HAP-1 (cell line): ENCODE measurements at places on chromosomes 2 and 18.

DNA sequence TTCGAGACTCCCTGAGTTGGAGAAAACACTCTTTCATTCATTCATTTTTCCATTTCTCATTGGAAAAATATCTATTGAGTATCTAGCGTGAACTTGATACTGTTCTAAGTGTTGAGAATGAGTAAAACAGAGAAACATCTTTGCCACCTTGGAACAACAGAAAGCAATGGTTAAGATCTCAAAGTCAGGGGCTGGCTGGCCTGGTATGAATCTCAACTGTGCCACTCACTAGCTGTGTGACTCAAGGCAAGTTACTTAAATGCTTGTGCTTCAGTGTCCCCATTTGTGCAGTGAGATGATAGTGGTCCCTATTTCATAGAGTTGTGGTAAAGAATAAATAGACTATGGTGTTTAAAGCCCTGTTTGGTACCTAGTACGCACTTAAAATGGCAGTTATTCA lies 415.2 kb downstream of the NBAS start:
- DNase-seq = no peak

DNA sequence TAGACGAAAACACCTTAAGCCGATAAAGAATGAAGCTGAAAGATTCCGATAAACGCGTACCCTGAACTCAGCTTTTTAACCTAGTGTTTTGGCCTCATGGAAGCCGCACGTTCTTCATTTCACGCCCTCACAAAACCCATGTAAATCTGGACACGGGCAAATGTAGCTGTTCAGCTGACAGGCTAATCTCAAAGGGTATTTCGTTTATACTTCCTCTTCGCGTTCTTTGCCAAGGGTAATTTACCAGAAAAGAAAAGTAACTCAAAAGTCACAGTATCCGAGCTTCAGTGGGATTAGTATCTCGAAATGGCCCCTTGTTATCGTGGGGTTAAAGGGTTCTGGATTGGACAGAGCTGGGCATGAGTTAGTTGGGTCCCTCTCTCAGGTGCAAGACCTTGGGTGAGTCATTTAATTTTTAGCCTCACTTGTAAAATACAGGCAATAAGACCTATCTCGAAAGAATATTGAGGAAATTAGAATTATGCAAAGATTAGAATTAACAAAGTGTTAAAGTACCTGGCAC lies 22.0 kb upstream of the STPG4 start:
- DNase-seq = no peak

DNA sequence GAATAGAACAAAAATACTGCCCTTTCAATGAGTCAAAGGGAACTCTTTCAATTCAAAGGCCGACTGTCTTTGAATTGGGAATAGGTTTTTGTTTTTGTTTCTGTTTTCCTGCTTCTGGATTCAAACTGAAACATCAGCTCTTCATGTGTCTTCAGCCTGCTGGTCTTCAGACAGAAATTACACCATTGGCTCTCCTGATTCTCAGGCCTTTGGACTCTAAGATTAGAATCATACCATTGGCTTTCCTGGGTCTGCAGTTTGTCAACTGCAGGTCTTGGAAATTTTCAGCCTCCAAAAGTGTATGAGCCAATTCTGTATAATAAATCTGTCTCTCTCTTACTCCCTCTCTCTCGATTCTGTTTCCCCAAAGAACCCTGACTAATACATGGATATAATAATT lies 31.1 kb downstream of the CTLA4 start:
- DNase-seq = no peak

GRCh38 chr2:238231251-238231793 lies 8.5 kb downstream of the HES6 start:
- DNase-seq = no peak

GRCh38 chr2:226799976-226800940 lies 638 bp upstream of the IRS1 start:
- no peak for DNase-seq

GRCh38 chr2:29398384-29399237 lies 283.4 kb downstream of the CLIP4 start:
- DNase-seq = no peak

GRCh38 chr18:61888622-61889021 lies 4.2 kb downstream of the RNF152 start:
- DNase-seq = no peak
